A172 (cell line): ENCODE measurements at places on chromosomes 2 and 18. TPM values are rescaled to one million over a fixed set of nuclear protein-coding genes. Genes with fewer than 3 reads are reported as not detected.

The PAX8 gene
- total RNA-seq, result 1.4 and 1.8 TPM in 2 replicates

DNA sequence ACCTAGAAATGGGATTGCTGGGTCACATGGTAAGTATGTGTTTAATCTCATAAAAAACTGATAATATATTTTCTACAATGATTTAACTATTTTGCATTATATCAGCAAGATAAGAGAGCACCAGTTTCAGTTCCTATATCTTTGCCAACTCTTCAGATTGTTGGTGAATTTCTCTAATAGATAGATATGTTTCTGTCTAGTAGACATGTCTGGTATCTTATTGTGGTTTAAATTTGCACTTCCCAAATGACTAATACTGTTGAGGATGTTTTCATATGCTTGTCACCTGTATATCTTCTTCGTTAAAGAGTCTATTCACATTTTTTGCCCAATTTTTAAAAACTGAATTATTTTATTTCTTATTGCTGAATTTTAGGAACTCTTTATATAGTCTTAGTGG, 113.8 kb upstream of the UXS1 start:
- no peak for DNase-seq

DNA sequence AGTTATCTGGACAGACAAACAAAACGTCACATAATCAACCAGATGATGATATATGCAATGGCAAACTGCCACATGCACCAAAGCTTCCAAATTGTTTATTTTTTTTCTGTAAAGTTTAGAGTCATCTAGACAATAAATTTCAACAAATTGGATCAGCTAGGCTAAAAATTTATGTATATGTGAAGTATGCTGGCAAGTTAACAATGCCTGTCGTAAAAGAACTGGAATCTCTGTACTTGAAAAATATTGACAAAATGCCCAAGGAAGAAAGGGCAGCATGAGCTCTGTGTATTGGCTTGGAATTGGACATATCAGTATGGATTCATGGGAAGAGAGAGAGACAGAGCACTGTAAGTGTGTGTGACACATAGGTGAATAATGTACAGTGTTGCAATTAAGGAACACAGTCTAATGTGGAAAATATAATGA, 309.8 kb downstream of the ERBB4 start:
- peak; percentile 18 for DNase-seq

GRCh38 chr2:23404426-23404825, 19.4 kb downstream of the KLHL29 start:
- DNase-seq, result peak; percentile 79

The STK11IP gene
- total RNA-seq, result 15.3 and 15.4 TPM in 2 replicates

The SERPINB3 gene
- not detected in 2 replicates for total RNA-seq

DNA sequence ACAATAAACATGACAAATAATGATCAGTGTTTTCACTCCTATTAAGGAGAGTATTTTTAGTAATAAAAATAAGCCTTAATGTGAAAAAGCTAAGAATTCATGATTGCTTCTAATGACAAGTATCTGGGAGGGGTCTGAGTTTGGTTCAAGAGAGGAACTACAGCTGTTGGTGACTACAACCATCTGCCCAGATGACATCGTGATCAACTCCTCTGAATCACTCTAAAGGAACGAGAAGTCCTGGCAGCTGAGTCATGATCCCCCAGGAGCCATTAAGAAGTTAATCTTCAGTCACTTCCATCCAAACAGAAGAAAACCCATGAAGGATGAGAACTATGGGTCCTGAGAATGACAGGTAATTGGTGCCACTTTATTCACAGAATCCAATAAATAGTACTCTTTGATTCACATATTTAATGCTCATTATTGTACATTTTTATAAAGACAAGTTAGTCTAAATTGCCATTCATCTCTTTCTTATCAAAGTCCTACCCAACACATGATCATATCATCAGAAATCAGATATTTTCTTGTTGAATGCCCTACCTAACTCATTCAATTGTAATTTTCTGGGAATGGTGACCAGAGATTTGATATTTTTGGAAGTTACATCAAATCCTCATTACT, 6.8 kb downstream of the TFPI start:
- DNase-seq, result peak; percentile 98

- peak; percentile 69 for DNase-seq
These were observed at the start of gene SPATS2L for GRCh38 chr2:200306196-200306930. TSS of gene SPATS2L (plus strand) at chr2:200306693. CDS start at chr2:200389245, 82,552 bp downstream.

- DNase-seq, result peak; percentile 32
These were observed 947 bp downstream of the ITSN2 start for GRCh38 chr2:24359129-24360049.

The ZNF521 gene
- not detected in 2 replicates for total RNA-seq

GRCh38 chr2:42474765-42475454, 18.9 kb downstream of the KCNG3 start:
- no peak for DNase-seq

The KLHL30 gene
- 6.3 and 7.4 TPM in 2 replicates for total RNA-seq

The CREG2 gene
- 0.62 and 0.69 TPM in 2 replicates for total RNA-seq

GRCh38 chr2:113162173-113162572, 11.6 kb upstream of the PSD4 start:
- no peak for DNase-seq

The C2orf72 gene
- 2.6 and 10.8 TPM in 2 replicates for total RNA-seq

The IL36A gene
- not detected in 2 replicates for total RNA-seq

DNA sequence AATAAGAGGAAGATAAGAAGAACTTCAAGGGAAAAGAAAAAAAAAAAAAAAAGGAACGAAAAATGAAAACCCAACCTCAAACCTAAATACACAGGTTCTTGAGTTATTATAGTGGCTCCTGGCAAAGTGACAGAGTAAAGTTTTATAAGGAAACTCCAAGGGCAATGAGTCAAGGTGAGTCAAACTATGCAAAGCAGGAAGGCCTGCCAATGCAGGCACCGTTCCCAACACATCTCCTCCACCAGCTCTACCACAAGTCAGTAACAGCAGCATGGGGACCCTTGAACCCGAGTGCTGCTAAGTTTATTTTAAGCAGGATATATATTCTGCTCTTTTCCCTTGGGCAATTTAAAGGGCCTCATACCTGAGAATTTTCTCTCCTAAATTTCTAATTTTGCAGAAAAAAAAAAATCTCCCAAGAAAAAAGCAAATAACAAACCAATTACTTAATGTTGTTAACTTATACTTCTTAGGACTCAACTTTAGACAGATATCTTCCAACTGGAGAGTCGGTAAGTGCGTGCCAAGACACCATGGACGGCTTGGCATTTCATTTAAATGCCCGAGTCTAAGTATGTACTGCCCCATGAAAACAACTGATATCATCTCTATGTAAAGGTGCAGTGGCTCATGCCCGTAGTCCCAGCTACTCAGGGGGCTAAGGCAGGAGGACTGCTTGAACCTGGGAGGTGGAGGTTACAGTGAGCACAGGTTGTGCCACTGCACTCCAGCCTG, 75.7 kb upstream of the TFCP2L1 start:
- DNase-seq, result peak; percentile 93

The DPP10 gene
- total RNA-seq, result not detected in 2 replicates

DNA sequence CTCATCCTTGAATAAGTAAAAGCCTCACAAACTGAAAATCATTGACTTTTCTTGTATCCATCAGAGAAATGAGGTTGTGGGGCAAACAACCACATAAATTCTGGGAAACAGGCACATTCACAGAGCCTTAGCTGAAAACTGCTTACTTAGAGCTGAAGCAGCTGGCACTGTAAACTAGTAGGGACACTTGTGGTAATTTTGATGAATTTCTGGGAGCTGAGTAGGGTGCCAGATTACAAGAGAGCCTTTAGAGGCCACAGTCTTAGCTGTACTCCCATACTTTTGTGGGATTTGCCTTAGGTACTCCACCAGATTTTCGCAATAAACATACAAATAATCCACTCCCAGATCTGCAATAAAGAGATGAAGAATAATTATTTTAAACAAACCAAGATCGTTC, 315.2 kb downstream of the TMX3 start:
- DNase-seq, result no peak

GRCh38 chr2:41129988-41130387, 678.1 kb upstream of the SLC8A1 start:
- DNase-seq, result no peak

- DNase-seq, result peak; percentile 28
These were observed 45.6 kb downstream of the ZNF519 start for GRCh38 chr18:14086458-14087231.
